Stimulated activated memory B cell treated with anti-CD40 and anti-IgM and Interleukin-4, amounts not matched to agents 10 μg/mL and 1 μg/mL and 100 μg/mL, for 72 hours (primary cell): ENCODE measurements at places on chromosomes 1 and 21.

DNA sequence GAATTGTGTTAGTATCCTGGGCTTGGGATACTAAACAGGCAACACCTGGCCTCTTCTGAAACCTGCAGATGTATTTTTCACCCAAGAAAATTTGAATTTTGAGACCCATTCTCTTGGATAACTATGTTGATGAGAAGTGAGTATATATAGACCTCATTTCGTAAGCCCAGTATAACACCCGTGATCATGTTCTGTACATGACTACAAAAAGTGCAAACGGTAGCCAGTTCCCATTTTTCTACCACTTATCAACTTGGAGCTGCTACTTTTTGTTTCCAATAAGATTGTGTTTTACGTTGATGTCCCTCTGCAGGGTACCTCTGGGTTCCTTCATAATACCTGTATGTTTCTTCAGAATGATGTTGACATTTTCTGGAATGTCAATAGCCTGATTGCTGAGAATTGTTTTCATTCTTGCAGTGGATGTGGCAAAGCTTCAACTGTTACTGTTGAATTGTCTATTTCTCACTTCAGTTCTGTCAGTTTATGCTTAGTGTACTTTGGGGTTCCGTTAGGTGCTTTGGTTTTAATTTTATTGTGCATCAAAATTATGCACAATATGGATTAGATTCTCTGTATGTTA lies 48.1 kb downstream of the ZFYVE9 start:
- ATAC-seq, result no peak
- no peak overlapping the region for H3K27ac ChIP-seq
- no peaks in the 10 kb centered on the region for H3K4me1 ChIP-seq
- H3K36me3 ChIP-seq, result no peaks in the 10 kb centered on the region

GRCh38 chr1:246214708-246215509 lies 292.2 kb downstream of the SMYD3 start:
- peaks cover 18% of the 10 kb centered on the region for H3K36me3 ChIP-seq
- no peak overlapping the region for H3K27ac ChIP-seq

- H3K27me3 ChIP-seq, result peaks cover 37% of the 10 kb centered on the region
- H3K4me3 ChIP-seq, result no peak overlapping the region
- no peaks in the 10 kb centered on the region for H3K4me1 ChIP-seq
- no peaks in the 10 kb centered on the region for H3K36me3 ChIP-seq
These were observed 15.7 kb upstream of the ARHGEF16 start for GRCh38 chr1:3438661-3439180.

DNA sequence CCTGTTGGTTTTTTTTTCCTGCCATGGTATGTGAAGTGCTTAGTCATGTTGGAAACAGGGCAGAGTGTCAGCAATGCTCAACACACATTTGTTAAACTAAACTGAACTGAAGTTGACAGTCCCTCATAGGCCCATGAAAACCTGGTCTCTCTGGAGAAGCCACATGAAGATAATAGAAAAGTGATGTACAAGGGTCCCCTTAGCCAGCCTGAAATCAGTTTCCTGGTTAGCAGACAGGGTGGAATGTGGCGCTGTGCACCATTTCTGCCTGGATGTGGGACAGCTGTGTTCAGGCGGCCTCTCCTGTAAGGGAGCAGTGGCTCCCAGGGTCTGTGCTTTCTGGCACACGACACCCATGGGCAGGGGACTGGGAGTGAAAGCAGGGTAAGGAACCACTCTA lies 9.9 kb upstream of the CHI3L1 start:
- H3K27ac ChIP-seq, result no peak overlapping the region
- no peaks in the 10 kb centered on the region for H3K36me3 ChIP-seq
- H3K4me1 ChIP-seq, result no peaks in the 10 kb centered on the region
- no peak overlapping the region for H3K4me3 ChIP-seq
- ATAC-seq, result no peak

DNA sequence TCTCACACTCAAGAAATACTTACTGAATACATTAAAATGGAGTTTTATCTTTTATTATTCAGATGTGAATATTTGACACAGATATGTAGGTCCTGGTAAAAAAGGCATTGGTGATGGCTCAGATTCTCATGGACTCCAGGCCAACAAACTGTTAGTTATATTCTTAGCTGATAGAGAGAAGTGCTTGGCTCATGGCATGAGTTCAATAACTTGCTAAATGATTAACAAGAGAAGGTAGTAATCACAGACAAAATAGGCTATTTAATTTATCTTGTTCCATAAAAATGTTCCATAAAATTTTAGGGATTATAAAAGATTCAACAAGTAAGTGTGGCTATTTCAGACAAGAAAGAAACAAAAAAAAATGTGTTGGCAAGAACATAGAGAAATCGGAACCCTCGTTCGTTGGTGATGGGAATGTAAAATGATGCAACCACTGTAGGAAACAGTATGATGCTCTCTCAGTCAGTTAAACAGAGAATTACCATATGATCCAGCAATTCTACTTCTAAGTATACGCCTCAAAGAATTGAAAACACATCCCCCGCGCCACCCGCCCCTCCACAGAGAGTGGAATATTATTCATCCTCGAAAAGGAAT lies 737.8 kb upstream of the ADAMTS5 start:
- H3K36me3 ChIP-seq, result no peaks in the 10 kb centered on the region
- H3K4me1 ChIP-seq, result no peaks in the 10 kb centered on the region
- ATAC-seq, result no peak
- H3K4me3 ChIP-seq, result no peak overlapping the region
- no peaks in the 10 kb centered on the region for H3K27me3 ChIP-seq
- no peak overlapping the region for H3K27ac ChIP-seq

DNA sequence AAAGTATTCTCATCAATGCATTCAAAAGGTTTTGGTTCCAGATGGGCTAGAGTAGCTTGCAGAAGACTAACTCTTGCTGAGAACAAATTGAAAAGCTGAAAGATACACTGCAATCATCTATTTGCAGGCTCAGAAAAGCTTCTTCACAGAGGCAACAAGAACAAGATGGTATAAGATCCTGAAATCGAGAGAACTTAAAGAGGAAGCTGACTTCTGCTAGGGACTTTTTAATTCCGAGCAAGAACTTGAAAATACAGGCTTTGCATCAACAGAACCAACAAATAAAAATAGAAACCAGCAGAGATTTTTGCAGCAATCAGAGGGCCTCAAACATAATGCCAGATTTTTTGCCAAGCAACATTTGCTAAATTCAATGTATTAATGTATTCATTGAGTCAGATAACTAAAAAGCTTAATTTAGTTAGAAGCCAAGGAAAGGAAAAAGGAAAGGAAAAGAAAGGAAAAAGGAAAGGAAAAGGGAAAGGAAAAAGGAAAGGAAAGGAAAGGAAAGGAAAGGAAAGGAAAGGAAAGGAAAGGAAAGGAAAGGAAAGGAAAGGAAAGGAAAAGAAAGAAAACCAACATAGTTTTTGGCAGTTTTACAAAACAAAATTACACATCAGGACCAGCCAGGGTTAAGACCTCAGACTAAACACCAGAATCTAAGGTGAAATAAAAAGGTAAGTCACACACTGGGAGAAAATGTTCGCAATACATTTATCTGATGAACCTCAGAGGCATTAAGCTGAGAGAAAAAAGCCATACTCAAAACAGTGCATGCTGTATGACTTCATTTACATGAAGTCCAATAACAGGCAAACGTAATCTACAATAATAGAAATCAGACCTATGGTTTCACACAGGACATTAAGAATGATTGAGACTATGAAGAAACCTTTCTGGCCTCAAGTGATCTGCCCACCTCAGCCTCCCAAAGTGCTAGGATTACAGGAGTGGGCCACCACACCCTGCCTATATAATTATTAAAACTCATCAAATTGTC lies 42.6 kb downstream of the FAF1 start:
- no peaks in the 10 kb centered on the region for H3K27me3 ChIP-seq
- H3K4me1 ChIP-seq, result peaks cover 37% of the 10 kb centered on the region
- peak; percentile 60 for ATAC-seq
- H3K27ac ChIP-seq, result peak overlapping the region; percentile 77

GRCh38 chr1:33327587-33328325 lies 6.9 kb upstream of the A3GALT2 start:
- no peak overlapping the region for H3K4me3 ChIP-seq
- peaks cover 85% of the 10 kb centered on the region for H3K36me3 ChIP-seq
- H3K27ac ChIP-seq, result no peak overlapping the region

- H3K27me3 ChIP-seq, result no peaks in the 10 kb centered on the region
- no peak for ATAC-seq
- H3K4me1 ChIP-seq, result no peaks in the 10 kb centered on the region
- H3K4me3 ChIP-seq, result no peak overlapping the region
- no peak overlapping the region for H3K27ac ChIP-seq
These were observed 859.5 kb downstream of the USP25 start for GRCh38 chr21:16589006-16589898.

GRCh38 chr1:205920861-205921569 lies 22.2 kb downstream of the SLC26A9 start:
- peaks cover 31% of the 10 kb centered on the region for H3K4me1 ChIP-seq
- peak overlapping the region; percentile 12 for H3K27ac ChIP-seq
- no peak overlapping the region for H3K4me3 ChIP-seq
- H3K27me3 ChIP-seq, result peaks cover 18% of the 10 kb centered on the region

- H3K27ac ChIP-seq, result no peak overlapping the region
- peaks cover 43% of the 10 kb centered on the region for H3K36me3 ChIP-seq
- H3K4me3 ChIP-seq, result no peak overlapping the region
- H3K4me1 ChIP-seq, result no peaks in the 10 kb centered on the region
- no peaks in the 10 kb centered on the region for H3K27me3 ChIP-seq
These were observed 15.3 kb upstream of the TRNAU1AP start for GRCh38 chr1:28537457-28538199.

GRCh38 chr1:22665752-22666151 lies 12.7 kb downstream of the C1QB start:
- no peak for ATAC-seq
- H3K4me1 ChIP-seq, result no peaks in the 10 kb centered on the region
- no peak overlapping the region for H3K27ac ChIP-seq
- H3K4me3 ChIP-seq, result no peak overlapping the region
- H3K27me3 ChIP-seq, result peaks cover 55% of the 10 kb centered on the region

DNA sequence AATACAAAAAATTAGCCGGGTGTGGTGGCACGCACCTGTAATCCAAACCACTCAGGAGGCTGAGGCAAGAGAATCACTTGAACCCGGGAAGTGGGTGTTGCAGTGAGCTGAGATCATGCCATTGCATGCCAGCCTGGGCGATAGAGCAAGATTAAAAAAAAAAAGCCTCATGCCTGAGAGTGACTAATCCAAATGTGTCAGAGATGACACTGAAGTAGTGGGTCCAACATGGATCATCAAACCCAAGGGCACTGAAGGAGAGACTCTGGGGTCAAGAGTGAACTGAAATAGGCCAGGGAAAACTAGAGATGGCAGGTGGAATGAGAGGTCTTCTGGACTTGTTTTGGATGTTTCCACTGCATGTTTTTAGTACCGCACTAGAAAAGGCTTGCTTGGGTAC lies 10.2 kb upstream of the CACHD1 start:
- ATAC-seq, result no peak
- no peaks in the 10 kb centered on the region for H3K4me1 ChIP-seq
- H3K36me3 ChIP-seq, result no peaks in the 10 kb centered on the region
- no peak overlapping the region for H3K4me3 ChIP-seq
